CD8-positive, alpha-beta memory T cell (primary cell): ENCODE measurements at places on chromosomes 3 and 15. TPM values are rescaled to one million over a fixed set of nuclear protein-coding genes. Genes with fewer than 3 reads are reported as not detected.

DNA sequence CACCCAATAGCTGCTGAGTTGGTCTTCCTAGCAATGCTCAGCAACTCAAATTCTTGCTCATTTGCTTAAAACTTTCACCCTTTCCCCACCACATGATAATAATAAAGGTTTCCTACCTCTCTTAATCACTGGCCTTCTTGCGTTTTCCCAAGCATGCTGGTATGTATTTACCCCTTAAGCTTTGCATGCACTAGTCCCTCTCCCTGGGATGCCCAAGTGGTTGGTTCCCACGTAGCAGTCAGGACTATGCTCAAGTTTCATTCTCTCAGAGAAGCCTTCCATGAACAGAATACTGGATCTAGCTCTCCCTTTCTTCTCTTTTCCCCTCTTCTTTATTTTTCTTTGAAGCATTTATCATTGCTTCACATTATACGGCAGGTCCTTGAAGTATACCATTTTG is 108.8 kb downstream of the KBTBD8 start:
- no peak for DNase-seq

DNA sequence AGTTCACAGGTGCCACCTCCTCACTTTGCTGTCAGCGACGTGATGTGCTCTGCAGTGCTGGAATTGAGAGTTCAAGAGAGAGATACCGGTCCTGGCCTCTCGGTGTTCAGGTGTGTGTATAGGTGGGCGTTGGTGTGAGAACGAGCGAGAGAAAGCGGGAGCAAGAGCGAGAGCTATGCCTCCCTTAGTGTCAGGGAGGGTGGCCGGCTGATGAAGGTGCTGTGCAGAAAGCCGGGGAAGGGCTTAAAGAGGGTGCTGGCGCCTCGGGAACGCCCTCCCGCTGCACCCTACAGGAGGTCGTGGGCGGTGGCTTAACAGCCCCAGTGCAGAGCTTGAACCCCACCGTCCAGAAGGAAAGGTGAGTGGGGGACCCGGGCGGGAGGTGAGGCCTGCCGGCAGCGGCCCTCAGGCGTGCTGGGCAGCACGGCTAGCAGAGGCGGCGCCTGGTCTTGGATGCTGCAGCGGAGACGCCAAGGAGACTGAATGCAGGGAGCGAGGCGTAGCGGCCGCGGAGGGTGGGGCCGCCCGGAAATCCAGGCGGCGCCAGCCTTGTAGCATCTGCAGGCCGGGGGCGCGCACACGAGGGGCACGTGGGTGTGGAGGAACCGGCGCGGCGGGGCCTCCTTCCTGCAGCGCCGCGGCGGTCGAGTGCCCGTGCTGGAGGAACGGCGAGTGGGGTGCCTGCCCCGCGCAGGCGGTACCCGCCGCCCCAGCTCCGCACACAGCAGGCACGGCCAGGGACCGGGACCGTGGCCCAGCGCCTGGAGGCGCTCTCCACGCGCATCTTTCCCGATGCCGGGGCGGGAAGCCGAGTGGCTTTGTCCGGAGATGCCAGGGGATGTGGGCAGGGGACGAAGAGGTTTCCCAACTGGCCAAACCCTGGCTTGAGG is 246.8 kb upstream of the TOPAZ1 start:
- no peak for DNase-seq

GRCh38 chr3:134918441-134918840 is 123.4 kb downstream of the EPHB1 start:
- DNase-seq, result no peak

DNA sequence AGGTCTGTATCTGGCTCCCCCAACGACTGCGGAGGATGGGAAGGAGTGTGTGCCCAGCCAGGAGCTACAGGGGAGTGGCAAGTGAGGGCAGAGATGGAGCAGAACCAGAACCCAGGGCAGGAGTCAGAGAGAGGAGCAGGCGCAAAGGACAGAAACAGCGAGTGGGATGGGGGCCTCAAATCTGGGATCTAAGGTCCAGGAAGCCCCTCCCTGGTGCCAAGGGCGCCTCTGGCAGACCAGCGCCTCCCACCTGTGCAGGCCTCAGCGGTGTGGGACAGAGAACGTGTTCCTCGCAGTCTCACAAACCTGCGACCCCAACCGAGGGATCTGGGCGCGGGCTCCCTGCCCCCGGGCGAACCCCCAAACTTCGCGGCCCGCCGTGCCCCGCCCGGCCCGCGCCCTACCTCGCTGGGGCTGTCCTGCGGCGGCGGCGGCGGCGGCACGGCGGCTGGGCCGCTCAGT is 301 bp downstream of the PCBP4 start:
- DNase-seq, result no peak

- no peak for DNase-seq
Observed at GRCh38 chr3:182617500-182617899, 175.8 kb upstream of the ATP11B start.

GRCh38 chr3:49013113-49013737 is 5.2 kb downstream of the DALRD3 start:
- DNase-seq, result no peak

ZPLD1 gene
- total RNA-seq, result not detected

DNA sequence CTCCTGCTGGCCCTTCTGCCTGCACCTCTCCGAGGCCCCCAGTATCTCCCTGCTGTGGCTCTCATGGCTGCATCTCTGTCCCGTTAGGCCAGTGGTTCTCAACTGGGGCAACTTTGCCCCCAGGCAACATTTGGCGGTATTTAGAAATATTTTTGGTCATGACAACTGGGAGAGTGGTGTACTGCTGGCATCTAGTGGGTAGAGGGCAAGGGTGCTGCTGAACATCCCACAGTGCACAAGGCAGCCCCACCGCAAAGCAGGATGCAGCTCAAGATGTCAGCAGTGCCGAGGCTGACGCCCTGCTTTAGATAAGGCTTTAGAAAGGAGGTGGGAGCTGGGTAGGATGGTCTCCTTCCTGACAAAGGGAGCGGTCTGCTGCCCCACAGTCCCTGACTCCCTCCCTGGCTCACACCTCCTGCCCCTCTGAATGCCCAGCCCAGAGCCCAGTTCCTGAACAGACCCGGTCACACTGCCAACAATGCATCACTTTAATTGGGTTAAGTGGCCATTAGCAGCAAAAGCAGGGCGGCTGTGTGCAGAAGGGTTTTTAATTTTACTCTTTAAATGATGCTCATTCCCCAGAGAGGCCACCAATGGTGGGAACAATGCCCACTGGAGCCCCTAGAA is 68.8 kb upstream of the TMEM115 start:
- DNase-seq, result no peak

ACSBG1 gene
- not detected for total RNA-seq

GRCh38 chr15:90870354-90871138 is 2.2 kb downstream of the FURIN start:
- no peak for DNase-seq

DNA sequence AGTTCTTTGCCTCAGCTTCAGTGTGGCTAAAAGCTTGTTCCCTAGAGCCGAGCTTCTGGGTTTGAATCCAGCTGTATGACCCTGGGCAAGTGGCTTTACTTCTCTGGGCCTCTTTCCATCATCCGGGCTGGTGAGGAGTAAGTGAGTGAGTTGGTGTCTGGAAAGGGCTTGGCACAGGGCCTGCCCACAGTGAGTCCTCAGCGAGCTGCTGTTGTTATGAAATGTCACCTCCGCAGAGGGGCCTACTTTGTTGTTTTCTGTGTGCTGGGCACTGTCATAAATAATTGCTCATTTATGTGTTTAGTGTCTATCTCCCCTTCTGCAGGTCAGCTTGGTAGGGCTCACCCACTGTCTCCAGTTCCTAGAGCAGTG is 31.7 kb downstream of the SLC6A6 start:
- no peak for DNase-seq

DNA sequence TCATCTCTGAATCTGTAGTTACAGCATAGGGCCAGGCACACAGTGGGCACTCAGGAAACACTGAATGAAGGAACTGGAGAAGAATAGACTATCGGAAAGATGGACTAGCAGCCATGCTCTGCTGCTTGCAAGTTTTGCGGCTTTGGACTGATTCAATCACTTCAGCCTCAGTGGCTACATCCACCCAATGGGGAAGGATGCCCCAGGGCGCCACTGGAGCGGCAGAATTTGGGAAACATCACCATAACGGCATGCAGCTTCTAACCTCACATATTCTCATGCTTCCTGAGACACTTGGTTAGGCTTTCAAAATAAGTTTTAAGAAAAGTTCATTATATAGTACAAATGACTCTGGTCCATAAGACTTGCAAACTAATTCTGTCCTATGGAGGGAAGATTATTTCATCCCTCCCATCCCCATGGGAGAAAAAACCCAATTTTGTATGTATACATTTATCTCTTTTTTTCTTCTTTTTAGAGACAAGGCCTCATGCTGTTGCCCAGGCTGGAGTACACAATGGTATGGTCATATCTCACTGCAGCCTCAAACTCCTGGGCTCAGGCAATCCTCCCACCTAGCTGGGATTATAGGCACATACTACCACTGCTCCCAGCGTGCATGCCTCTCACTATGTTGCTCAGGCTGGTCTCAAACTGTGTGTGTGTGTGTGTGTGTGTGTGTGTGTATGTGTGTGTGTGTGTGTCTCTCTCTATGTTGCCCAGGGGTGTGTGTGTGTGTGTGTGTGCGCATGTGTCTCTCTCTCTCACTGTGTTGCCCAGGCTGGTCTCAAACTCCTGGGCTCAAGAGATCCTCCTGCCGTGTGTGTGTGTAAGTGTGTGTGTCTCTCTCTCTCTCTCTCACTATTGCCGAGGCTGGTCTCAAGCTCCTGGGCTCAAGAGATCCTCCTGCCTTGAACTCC is 4.1 kb upstream of the FANCD2 start:
- no peak for DNase-seq

COLQ gene
- total RNA-seq, result 1.6 TPM

DNA sequence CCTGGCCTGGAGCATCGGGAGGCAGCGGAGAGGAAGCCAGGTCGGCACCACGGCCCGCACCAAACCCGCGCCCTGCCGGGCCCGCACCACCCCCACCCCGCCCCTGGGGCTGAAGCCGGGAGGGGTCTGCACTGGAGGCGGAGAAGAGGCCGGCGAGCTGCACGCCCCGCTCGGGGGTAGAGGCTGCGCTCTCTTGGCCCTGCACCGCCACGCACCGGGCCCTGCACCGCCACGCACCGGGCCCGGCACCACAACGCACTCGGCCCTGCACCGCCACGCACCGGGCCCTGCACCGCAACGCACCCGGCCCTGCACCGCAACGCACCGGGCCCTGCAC is 41.4 kb downstream of the MUC20 start:
- no peak for DNase-seq

- DNase-seq, result no peak
Observed at GRCh38 chr3:126098391-126098858, 14.5 kb upstream of the SLC41A3 start.

- DNase-seq, result no peak
Observed at GRCh38 chr3:51708216-51708845, 1.5 kb downstream of the GRM2 start.

DNA sequence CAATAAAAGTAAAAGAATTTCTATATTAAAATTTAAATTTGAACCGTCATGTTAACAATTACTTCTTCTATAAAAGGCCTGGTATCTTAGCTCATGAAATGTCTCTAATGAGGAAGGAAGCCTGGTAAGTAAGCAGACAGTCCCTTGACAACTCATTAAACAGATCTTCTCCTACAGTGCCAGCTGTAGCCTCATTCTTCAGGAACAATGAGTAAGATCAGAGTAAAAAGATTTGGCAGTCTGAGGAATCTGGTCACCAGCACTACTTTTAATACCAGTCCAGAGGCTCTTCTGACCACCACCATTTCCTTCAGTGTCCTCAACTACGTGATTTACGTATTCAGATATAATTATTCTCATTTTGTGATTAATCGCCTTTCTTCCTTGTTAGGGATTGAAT is 955.0 kb upstream of the ALCAM start:
- no peak for DNase-seq

EPB42 gene
- not detected for total RNA-seq

DNA sequence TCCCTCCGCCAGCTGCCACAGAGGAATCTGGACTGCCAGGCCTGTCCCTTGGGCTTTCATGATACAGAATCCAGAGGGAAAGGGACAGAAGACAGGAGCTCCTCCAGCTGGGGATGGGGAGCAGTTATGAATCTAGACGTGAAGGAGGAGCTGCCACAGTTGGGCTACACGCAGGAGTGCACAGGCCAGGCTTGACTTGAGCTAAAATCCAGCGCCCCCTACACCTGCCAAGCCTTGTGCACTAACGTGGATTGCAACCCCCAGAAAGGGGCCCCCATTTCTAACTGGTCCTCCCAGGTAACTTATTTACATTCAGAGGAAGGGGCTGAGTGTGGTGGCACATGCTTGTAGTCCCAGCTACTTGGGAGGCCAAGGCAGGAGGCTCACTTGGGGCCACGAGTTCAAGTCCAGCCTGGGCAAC is 14.3 kb downstream of the KLHL6 start:
- no peak for DNase-seq

DNA sequence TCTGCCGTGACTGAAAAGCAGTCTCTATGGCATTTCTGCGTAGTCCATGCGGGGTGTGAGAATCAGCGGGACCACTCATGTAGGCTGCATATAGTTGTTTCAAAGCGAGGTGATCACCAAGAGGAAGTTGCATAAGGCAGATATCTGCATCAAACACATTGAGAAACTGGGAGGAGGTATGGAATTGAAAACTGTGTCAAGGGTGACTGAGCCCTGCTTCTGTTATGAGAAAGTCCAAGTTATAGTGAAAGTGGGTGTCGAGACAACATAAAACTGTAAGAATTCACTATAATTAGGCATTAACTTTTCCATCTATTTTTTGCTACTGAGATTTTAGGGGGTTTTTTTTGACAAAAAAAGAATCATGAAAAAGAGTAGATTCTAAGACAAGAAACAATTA is 109.3 kb downstream of the ZIC1 start:
- no peak for DNase-seq

FAM3D gene
- not detected for total RNA-seq

- DNase-seq, result no peak
Observed at GRCh38 chr3:40173227-40173721, 136.2 kb upstream of the EIF1B start.

DNA sequence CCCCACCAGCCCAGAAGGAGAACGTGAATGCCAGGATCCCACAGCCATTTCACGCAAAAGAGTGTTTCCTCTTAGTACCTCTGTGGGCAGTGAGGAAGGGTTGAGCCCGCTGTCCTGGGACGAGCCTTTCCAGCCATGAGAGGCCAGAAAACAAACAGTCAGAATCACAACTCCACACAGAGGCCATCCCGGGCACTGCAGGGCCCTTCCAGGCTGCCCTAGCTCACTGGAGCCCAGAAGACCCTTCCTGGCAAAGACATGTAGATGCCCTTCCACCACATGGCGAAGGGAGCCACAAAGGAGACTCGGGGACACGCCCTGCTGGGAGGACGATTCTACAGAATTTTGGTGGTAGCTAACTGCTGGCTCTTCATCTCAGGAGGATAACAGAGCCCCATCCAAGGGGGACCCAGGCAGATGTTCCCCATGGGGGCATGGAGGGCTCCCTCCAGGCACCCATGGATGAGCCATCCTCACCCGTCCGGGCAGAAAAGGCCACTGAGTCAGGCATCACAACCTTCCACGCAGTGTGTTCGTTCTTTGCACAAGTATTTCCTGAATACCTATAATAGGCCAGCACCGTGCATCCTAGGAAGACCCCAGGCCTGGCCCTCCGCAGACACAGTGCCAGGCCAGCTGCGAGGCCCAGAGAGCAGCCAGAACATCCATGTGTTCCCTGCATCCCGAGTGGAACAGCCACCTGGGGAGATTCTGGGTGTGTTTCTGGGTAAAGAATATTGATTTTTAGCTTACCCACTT is 47.2 kb downstream of the SLC12A8 start:
- DNase-seq, result no peak
